Stimulated activated CD8-positive, alpha-beta memory T cell treated with anti-CD3 and anti-CD28 coated beads, Interleukin-4, amount 100 ng/mL, for 1 hour (primary cell): ENCODE measurements at places on chromosomes 2 and 18.
A peak's percentile ranks its signal among the peaks of the same experiment; 100 is the strongest.

- no peak for DNase-seq
Measured at GRCh38 chr2:86793752-86794151, 3.0 kb upstream of the CD8A start.

- peak; percentile 24 for DNase-seq
Measured at GRCh38 chr2:225660262-225661131, 261.0 kb downstream of the NYAP2 start.

- DNase-seq, result no peak
Measured at GRCh38 chr2:31319406-31320175, 85.6 kb downstream of the EHD3 start.

DNA sequence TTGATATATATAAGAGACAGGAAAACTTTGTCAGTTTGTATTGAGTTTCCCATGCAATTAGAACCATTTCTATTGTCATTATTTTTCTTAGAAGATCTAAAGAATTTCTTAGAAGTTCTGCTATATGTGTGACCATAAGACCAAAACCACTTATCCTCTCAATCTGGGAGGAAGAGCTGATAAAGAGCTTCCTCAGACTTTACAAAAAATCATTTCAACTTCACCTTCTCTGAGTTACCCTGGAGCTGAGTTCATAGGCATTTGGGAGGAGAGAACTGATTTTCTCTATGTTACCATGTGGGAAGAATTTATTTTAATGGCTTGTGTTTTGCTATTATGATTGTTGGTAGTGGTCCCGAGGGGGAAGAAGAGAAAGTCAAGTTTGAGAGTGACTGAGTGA, 329.3 kb downstream of the GPD2 start:
- no peak for DNase-seq

DNA sequence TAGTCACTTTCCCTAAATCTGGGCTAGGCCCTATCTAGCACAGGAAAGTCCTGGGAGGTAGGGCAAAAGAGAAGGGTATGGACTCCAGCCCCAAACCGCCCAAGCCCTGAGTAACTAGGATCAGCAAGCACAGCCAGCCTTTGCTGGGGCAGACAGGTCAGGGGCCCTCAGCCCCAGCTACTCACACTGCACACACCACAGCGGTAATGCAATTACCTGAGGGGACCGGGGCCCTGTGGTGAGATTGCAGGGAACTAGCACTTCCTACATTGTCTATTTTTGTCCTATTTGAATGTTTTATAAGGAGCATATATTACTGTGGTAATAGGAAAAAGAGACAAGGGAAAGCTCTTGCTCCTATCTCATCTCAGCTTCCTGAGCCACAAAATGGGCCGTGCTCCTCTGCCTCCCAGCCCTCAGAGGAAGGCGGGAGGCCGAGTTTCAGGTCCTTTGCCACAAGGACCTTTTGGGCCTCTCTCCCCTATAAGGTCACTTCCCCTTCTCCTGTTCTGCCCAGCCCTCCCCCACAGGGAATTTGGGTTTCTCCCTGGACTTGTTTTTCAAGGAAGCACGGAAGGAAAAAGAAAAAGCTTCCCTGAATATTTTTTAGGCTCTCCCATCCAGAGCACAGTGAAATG, 20.5 kb downstream of the RAB11FIP5 start:
- DNase-seq, result no peak

DNA sequence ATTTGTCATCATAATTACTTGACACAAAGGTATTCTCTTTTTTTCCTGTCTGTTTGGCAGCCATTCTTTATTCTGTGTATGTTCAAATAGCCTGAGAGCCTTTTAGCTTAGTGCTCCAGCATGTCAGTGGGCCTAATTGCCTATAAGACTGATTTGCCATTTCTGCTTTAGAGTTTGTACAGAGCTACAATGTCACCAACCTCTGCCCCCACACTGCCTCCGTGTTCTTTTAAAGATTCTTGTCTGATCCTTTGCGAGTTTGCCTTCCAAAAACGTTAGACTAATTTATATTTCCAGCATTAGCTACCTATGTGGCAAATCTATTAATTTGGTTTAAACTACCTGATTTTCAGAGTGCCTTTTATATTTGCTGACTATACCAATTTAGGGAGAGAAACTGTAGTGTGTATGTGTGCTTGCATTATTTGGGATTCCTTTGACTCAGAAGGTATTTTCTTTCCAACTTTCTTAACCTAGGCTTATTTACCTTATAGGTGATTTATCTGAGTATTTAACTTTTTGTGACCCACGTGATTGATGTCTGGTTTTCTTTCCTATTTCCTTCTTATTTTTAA, 70.8 kb downstream of the FAM117B start:
- no peak for DNase-seq

DNA sequence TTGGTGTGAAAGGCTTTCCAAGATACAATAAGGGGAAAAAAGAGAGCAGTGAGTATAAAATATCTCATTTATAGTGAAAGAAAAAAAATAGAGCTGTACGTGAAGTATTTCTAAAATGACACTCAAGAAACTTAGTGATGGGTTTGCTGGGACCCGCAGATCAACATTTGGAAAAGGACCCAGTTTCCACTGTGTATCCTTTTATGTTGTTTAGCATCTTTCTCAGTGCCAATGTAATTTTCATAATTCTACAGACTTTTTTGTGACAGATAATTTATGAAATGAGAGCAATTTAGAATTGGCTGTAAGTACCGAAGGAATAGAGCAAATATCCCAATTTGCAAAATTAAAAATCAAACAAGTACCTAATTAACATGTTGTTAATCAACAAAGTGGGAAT, 116.9 kb downstream of the SH3BP4 start:
- no peak for DNase-seq

DNA sequence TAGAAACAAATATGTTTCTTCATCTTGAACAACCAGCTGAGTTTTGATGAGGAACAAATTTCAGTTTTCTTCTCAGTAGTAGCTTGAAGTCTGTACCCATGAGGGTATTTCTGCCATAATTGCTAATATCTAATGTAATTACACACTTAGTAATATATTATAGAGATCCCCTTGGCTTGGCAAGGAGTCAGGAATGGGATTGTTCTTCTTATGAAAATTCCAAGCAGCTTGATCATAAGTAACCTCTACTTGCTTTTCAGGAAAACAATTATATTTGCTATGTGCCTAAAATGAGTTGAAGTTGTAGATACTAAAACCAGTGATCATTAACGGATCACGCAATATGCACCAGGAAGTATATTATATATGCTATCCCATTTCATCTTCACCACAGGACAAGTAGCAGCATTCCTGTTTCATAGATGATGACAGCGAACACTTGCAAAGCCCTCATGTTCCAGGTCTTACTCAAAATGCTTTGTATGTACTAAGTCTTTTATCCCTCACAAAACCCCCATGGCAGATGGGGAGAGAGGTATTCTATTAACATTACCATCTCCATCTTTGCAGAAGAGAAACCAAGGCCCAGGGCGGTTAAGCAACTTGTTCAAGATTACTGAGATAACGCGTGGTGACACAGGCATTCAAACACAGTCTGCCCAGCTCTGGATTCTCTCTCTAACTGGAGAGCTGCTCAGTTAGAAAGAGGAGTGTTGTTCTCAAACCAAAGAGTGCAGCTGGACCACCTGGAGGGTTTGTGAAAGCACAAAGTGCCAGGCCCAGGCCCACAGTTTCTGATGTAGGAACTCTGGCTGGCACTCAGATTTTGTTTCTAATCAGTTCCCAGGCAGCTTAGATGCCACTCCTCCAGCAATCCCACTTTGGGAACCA, 21.8 kb upstream of the RGPD4 start:
- no peak for DNase-seq

DNA sequence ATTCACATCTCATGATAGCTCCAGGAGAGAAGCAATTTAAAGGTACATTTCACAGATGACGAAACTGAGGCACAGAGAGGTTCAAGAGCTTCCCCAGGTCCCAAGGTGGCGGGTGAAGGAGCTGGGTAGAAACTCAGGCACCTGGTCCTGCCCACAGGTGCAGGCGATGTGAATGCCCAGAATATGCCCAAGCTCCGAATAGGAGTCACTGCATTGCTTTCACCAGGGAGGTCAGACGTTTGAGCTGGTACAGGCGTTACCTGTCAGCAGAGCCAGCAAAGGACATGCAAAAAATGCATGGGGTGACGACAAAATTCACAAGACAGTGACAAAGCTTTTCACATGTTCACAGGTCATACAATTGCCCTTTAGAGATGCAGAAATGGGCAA, 247.9 kb downstream of the HDAC4 start:
- no peak for DNase-seq
